T47D (cell line): ENCODE measurements at places on chromosomes 1 and 21.

DNA sequence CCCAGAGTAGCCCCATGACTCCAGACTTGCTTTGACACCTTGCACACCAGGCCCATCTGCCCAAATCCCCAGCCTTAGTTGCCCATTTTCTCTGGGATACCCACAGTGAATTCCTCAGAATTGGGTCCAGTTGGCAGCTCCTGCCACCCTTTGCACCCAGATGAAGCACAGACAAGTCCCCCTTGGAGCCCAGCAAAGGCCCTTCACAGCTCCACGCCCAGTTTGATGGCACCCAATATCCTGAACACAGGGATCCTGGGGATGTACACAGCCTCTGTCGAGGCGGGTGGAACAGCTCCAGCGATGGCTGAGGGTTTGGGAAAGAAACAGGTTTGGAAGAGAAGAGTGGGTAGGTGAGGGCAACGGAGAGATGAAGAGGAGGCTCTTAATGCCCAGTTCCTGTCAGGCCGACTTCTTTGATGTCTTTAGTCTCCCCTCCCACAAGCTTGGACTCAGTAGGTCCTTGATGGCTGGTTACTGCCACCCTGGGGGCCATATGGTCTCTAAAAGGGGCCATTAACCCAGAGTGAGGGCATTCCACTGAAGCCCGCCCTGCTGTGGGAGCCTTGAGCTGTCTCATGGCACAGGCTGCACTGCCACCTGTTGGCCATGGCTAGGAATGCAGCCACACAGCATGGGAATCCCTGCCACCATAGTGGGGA lies 21.7 kb downstream of the TMEM53 start:
- DNase-seq, result peak; percentile 65

DNA sequence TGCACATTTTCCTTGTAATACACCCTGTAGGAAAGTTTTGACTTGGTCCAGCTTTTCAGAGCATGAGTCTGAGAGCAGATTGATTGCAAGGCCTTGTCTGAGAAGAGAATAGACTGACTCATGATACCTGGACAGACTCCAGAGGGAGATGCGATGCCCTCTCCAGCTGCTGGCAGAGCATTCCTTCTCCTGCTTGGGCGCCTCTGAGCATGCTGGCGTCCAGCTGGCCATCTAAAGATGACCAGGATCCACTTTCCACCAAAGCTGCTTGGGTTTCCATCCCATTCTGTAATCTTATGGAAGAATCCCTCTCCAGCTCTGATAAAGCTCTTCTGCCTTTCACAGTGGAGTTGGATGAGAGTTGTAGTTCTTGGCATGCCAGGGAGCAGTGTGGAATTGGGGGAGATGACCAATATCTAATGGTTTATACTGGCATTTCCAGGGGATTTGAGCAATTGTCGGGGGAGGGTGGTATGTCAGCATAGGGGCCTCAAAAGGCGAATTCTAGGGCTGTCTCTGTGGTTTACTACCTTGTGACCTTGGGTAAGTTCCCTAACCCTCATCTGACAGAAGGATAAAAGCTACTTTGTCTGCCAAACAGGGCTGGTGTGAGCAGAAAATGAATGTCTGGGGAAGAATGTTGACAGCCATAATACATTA lies 19.5 kb downstream of the SZRD1 start:
- no peak for DNase-seq

GRCh38 chr21:36381841-36382589 lies 3.2 kb upstream of the CHAF1B start:
- DNase-seq, result no peak

DNA sequence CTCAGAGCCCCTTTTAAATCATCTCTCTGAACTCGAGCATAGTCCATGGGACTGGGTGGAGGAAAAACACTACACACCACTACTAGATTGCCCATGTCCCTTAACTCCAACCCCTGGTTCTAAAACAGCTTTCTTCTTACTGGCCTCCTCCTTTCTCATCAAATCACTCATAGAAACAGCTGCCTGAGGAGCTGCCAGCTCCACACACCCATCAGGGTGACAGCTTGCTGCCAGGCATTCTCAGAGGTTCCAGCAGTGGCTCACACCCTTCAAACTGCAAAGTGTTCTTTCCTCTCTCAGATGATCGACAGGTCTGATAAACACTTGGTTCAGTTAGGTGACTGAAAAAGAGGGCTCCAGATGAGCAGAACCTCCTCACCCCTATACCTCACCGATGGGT lies 543.0 kb upstream of the PLXNA2 start:
- DNase-seq, result no peak

DNA sequence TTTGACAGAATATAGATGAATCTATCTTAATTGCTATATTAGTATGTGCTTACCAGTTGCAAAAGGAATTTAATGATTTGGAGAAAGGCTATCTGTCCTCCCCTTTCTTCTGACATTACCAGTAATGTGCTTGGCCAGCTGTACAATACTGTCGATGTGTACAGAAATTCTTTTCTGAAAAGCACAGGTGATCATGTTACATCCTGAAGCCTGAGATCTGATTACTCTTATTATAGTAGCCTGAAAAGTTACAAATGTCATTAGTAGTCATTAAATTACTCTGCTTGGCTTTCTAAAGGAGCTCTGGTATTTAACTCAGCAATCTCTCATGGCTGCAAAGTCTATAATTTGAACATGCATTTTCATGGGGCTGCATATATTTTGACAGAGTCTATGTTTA lies 209.8 kb downstream of the PTPRC start:
- DNase-seq, result no peak

- no peak for DNase-seq
Observed at GRCh38 chr1:115145226-115145625, 55.9 kb upstream of the TSPAN2 start.

DNA sequence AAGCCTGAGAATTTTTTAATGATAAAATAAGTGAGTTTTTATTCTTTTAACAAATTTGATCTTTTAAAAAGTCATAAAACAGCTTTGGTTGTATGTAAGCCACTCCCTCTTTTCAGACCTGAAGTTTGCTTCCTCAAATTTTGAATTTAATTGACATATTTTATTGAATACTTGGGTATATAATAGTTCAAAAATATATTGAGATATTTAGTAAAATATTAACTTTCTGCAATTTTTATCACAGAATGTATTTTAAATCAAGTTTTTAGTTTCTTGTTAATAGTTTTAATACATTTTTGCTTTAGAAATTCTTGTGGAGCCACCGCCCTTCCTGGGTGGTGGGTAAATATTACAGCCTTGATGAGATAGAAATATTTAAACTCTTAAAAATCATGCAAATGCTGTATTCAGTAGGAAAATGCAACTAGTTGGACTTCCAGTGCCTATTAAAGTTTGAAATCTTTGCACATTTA lies 867 bp downstream of the PTPRC start:
- DNase-seq, result no peak

DNA sequence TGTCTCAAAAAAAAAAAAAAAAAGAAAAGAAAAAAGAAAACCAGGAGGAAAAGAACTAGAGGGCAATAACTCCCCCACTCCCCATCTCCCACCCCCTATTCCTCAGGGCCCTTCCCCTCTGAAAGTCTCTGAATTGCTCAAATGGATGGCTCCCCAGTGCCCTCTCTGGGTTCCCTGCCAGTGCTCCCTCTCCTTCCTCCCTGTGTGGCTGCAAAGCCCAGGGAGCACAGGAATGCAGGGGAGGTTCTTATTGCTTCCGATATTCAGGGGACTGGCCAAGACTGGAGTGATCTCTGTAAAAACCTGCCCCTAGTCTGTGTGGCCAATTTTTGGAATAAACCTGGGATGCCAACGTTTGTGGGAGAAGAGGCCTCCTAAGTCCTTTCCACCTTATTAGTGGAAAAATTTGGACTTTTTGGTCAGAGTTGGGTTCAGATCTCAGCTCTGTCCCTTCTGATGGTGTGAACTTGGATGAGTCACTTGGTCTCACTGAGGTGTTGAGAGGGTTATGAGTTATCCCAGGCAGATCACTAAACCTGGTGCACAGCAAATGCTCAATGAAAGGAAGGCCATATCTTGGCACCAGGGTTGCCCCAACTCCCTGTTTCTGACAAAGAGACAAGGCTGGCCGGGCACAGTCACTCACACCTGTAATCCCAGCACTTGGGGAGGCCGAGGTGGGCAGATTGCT lies 13.4 kb upstream of the ARHGEF10L start:
- DNase-seq, result no peak

GRCh38 chr21:38220270-38220737 lies 36.5 kb upstream of the KCNJ15 start:
- DNase-seq, result no peak

GRCh38 chr1:202130297-202130721 lies 7.6 kb downstream of the GPR37L1 start:
- DNase-seq, result no peak

DNA sequence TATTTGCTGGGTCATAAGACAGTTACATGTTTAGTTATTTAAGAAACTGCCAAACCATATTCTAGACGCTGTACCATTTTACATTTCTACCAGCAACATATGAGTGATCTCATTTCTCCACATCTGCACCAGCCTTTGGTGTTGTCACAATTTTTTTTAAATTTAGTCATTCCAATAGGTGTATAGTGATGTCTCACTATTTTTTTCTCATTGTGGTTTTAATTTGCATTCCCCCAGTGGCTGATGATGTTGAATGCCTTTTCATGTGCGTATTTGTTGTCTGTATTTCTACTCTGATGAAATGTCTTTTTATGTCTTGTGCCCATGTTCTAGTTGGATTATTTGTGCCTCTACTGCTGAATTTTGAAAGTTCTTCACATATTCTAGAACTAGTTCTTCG lies 38.4 kb downstream of the NFASC start:
- no peak for DNase-seq

- DNase-seq, result no peak
Observed at GRCh38 chr1:173861731-173862145, 6.1 kb downstream of the GAS5 start.

DNA sequence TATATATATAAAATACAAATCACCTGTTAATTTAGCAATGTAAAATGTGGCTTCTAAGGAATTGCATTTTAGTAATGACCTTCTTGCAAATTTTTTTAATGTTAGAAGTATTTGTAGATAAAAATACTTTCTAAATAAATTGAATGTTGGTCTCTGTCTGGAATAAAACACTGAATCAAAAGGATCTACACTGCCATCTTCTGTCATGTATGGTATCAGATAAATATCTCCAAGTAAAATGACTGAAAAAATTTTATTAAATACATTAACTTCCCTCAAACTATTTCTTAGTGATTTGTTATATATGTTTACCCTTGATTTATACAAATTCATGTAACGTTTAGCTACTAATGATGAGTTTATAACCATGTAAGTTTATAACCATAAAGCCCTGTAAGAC lies 2029.3 kb downstream of the MRPL39 start:
- no peak for DNase-seq

- peak; percentile 66 for DNase-seq
Observed at GRCh38 chr1:17412093-17412870, 27.2 kb downstream of the RCC2 start.

DNA sequence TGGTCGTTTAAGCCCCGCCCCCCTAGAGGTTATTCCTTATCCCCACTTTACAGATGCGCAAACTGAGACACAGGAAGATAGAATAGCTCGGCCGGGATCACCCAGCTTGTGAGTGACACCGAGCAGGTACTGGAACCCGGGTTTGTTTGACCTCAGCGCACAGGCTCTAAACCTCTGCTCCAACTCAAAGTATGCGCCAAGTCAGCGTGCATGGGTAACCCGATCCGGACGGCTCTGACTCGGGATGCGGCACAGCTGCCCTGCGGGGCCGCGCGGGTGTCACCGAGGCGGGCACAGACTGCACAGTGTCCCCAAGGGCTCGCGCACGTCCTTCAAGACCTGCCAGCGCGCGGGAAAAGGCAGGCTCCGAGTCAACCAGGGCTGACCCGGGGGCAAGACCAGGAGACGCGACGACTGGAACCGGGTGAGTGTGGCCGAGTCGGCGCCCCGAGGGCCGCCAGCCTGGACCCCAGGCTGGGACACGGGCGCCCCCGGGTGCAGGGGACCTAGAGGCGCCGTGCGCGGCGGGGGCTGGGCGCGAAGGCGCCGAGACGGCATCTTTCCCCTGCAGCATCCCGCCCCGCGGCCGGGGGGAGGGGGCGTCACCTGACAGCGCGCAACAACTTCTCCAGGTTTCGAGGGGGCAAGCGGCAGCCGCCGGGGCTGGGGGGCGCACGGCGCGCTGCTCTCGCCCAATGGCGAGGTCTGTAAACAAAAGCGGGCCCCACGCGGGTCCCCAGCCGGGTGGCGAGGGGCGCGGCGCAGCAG lies 101.9 kb upstream of the SOD1 start:
- no peak for DNase-seq

- no peak for DNase-seq
Observed at GRCh38 chr1:8554956-8555534, 237.1 kb downstream of the SLC45A1 start.

GRCh38 chr1:166164646-166164994 lies 2.2 kb downstream of the FAM78B start:
- no peak for DNase-seq

GRCh38 chr1:85824066-85824840 lies 116.0 kb upstream of the ZNHIT6 start:
- peak; percentile 91 for DNase-seq

GRCh38 chr1:18256282-18257235 lies 149.0 kb downstream of the IGSF21 start:
- peak; percentile 58 for DNase-seq

- no peak for DNase-seq
Observed at GRCh38 chr1:227685807-227686206, 49.3 kb downstream of the JMJD4 start.

GRCh38 chr1:11062965-11063401 lies 3.2 kb upstream of the SRM start:
- DNase-seq, result no peak

DNA sequence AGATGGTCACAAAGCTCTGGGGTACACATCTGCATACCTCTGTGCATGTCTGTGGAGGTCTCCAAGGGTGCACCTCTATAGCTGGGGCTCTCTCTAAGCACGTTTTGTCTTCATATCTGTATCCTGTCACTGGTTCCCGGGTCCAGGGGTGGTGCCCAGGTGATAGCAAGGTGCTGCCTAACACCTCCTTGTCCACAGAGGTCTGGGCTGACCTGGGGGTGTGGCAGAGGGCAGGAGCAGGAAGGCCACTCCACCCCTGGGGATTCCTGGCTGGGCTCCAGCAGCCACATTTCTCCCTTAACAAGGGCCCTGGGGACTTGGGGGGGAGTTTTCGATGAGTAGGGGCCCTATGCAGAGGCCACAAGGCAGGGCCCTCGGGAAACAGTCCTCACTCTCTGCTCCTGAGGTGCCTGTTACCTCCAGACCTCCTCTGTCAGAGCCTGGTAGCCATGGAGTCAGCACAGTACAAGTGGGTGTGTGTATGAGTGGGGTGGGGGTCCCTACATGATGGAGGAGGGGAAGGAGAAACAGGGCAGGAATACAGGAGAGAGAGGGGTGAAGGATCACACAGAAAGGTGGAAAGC lies 7.0 kb upstream of the CDCP2 start:
- no peak for DNase-seq
